MM.1S (cell line): ENCODE measurements at places on chromosomes 6 and 20.

DNA sequence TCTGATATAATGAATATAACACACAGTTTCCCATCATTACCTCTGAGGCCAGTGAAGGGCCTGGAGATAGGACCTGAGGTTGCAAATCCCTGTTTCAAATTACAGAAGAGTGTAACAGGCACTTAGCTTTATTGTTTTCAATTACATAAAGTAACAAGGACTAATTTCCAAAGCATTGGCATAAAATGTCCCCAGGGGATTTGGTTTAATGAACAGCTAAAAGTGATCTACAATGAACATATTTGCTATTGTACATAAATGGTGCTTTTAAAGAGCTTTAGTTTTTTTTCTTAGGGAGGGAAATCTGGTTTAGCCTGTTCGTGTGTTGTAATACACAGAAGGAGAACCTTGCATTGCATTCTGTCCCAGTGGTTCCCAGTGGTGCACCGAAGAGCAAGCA lies 54.4 kb downstream of the HMGN3 start:
- no peak for DNase-seq

DNA sequence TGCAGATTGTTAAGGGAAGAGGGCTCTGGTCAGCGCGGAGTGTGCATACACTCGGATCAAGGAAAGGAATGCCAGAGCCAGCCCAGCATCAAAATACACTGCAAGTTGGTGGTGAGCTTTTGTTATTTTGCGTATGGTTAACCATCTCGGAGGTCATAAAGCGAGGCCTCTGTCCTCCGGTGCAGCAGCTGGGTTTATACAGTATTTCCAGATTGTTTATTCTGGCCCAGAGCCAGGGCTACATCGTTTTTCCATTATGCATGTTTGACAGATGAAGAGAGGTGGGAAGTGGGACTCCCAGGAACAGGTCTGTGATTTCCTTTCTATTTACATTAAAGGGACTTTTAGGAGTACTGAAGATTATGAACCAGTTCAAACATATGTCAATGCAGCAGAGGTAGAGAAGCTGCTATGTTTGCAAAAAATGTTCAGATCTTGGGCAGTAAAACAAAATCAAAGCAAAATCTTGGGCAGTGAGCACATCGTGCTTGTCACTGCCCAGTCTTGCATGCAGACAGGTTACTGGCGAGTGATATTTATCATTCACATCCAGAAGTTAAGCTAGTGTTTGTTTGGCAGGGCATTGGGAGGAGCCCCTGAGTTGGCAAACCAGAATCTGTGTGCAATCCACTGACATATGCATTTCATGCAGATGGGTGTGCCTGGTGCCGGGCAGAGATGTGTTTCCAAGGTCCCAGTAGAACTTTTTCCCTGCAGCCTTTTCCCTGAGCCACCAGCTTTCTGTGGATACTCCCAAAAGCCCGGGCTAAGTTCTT lies 256.3 kb upstream of the TAB2 start:
- DNase-seq: no peak

DNA sequence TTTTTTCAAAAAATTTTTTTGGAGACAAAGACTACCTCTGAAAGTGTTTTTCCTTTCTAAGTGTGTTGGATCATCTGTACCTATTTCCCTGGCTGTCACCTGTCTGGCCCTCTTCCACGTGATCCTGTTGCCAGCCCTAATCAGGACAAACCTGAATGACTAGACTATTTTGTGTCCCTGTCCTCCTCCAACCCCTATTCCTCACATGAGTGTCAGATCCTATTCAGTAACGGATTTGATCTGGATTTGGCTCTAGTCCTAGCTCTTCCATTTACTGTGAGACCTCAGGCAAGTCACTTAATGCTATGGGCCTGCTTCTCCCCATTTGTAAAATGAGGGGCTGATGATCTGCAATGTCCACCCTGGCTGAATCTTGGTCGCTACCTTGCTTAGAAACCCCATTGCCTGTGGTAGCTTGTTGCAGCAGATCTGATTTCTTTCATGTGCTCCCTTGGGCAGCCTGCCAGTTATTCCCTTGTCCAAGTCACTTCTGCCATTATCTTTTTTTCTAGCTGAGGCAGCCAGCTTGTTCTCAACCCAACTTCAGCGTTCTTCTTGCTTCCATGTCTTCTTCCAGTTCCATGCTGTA lies 4.8 kb downstream of the PHF20 start:
- no peak for DNase-seq

DNA sequence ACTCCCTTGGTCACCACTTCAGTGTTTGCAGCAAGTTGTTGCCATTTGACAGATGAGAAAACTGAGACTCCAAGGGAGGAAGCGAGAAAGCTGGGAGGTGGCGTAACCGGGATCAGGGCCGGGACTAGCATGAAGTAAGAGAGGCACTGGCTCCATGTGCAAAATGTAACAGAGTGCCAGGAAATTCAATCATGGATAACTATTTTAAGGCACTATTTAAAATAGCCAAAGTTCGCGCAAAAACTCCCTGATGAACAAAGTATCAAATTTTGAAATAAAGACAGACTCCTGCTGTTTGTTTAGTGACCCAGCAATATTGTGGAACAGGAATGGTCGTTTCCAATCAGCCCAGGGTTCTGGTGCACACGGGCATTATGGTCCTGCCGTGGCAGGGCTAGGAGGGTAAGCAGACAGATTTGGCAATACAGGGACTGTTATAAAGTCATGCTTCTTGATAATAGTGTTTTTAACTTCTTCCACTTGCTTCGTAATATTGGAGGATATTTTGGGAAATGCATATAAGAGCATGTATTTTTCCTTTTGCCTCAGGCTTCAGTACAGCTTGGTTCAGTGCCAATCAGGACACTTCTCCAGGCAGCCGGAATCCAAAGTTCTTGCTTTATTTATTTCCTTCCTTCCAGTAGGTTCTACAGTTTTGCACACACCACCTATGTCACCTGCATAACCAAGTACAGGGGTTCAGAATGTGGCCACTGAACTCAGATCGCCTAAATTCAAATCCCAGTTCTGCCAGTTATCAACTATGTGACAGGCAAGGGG lies 141.6 kb downstream of the EYA2 start:
- no peak for DNase-seq

GRCh38 chr6:100176951-100177710 lies 183.1 kb upstream of the MCHR2 start:
- DNase-seq: no peak

DNA sequence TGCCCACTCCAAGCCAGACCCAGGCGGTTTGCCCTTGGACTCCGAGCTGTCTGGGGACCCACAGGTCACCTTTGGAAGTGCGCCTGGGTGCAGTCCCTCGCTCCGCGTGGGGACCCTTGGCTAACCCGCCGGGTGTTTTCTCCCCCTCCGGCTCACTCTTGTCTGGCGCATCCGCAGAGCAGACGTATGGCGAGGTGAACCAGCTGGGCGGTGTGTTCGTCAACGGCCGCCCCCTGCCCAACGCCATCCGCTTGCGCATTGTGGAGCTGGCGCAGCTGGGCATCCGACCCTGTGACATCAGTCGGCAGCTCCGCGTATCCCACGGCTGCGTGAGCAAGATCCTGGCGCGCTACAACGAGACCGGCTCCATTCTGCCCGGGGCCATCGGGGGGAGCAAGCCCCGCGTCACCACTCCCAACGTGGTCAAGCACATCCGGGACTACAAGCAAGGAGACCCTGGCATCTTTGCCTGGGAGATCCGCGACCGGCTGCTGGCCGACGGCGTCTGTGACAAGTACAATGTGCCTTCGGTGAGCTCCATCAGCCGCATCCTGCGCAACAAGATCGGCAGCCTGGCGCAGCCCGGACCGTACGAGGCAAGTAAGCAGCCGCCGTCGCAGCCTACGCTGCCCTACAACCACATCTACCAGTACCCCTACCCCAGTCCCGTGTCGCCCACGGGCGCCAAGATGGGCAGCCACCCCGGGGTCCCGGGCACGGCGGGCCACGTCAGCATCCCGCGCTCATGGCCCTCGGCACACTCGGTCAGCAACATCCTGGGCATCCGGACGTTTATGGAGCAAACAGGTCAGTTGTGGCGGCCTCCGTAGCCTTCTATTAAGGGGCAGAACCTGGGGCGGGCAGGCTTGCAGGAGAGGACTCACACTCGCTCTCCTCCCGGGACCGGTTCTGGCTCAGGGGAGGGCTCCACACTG lies 1.1 kb downstream of the PAX1 start:
- DNase-seq: no peak

DNA sequence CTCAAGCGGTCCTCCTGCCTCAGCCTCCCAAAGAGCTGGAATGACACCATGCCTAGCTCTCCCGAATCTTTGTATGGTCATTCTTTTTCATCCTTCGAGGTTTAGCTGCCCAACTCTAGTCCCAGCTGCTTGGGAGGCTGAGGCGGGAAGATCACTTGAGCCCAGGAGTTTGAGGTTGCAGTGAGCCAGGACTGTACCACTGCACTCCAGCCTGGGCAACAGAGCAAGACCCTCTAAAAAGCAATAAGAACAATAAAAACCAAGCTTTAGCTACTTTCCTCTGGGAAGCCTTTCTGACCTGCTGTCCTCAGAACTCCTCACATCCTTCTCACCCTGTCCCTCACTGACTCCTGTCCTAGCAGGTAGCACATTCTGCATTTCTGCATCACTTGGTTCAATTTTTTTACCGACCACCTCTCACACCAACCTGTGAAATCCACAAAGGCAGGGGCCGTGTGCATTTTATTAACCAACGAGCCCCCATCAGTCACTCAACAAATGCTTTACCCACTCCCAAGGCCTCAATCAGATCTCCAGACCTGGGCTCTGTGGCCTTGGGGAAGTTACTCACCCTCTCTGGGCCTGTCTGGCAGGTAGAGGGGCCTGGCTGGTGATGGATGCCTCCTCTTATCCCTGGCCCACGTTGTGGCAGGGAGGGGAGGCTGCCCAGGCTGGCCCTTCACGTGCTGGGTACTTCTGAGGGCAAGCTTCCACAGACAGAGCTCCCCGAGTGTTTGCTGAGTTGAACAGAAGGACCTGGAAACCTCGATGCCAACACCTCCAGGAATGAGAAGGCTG lies 14.7 kb upstream of the SRC start:
- DNase-seq: no peak

GRCh38 chr6:7471171-7471570 lies 70.3 kb upstream of the DSP start:
- no peak for DNase-seq

DNA sequence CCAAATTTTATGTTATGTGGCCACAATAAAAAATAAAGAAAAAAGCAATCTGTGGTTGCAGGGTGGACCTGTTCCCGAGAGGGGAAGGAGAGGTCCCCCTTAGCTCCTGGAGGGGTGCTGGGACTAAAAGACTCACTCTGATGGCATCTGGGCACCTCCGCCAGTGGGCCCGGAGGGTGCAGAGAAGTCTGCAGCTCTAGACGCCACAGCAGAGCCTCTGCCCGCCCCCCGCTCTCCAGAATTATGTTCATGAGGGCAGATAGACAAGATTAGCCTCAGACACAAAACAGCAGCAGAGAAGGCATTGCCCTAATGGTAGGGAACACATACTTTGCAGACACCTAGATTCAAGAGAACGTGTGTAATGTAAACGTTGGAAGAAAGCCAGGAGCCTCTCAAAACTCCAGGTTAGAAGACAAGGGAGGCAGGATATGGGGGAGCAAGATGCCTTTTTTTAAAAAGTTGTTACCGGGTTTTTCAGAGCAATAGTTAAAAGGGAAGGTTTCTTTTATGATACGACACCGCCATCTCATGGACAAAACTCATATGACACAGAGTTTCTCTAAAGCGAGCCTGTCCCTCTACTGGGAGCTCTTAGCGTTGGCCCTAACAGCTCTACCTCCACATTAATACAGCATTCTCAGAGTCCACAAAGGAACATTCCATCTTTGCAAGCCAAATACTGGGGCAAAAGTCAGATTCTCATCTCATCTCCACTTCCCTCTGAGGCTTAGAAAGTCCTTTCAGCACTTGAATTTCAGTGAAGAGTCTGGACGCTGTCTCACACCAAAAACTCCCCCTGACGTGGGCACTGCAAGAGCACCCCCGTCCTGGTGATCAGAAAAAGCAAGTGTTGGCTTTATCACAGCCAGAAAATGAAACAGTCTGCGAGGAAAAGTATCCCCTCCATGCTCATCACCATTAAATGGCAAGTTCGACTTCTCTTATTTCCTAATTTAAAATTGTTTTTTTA lies 47.2 kb downstream of the FOXF2 start:
- DNase-seq: peak; percentile 57

GRCh38 chr6:3370361-3371221 lies 86.3 kb downstream of the SLC22A23 start:
- DNase-seq: peak; percentile 59

- no peak for DNase-seq
Observed at GRCh38 chr20:7038029-7038428, 270.5 kb downstream of the BMP2 start.

- no peak for DNase-seq
Observed at GRCh38 chr6:110526726-110527125, 50.3 kb upstream of the SLC22A16 start.

GRCh38 chr20:1881240-1881835 lies 13.9 kb upstream of the SIRPA start:
- DNase-seq: no peak

GRCh38 chr6:129711271-129711631 lies 1.3 kb upstream of the ARHGAP18 start:
- no peak for DNase-seq

DNA sequence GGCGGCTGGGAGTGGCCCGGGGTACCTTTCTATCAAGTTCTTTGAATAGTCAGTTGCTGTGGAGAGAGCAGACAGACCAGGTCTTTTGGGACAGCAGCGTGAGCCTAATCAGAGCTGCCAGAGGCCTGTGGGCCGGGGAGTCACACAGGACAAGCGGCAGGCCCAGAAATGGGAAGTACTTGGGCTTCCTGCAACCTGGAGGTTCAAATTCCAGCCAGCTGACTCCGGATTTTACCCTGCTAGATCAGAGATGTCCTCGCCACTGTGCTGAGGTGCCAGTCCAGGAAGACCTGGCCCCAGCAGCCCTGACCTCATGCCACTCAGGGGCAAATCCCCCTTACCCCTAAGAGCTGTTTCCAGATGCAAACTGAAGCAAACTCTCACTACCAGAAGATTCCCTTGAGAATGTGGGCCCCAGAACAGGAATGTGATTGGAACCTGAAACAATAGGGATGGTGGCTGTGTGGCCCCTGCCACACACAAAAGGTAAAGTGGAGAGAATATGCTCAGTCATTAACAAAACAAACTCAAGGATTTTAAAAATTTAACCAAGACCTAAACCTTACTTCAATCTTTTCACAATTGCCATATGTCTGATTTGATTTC lies 9.7 kb downstream of the BEND3 start:
- DNase-seq: no peak

DNA sequence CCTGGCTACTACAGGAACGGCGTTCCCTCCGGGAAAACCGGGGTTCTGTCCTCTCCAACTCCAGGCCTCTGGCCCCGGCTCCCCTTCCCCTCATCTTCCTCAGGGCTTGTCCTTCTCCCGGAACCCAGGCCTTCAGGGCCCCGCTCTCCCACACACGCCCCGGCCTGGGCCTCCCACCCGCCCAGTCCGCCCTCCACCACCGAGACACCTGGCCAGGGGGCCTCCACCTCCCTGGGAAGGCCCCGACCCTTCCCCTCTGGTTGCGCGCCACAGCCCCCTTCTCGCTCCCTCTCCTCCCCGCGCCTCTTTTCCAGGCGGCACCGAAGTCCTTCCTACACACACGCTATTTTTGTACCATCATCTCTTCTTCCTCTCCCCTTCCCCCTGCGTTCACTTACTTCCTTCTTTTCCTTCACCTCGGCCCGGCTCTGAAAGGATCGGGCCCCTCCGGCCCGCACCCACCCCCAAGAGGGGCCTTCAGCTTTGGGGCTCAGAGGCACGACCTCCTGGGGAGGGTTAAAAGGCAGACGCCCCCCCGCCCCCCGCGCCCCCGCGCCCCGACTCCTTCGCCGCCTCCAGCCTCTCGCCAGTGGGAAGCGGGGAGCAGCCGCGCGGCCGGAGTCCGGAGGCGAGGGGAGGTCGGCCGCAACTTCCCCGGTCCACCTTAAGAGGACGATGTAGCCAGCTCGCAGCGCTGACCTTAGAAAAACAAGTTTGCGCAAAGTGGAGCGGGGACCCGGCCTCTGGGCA lies 1.3 kb upstream of the SIRPA start:
- no peak for DNase-seq

GRCh38 chr6:38136547-38136946 lies 317.0 kb downstream of the ZFAND3 start:
- no peak for DNase-seq
